Panc1 (cell line): ENCODE measurements at places on chromosomes 12 and 14. TPM values are rescaled to one million over a fixed set of nuclear protein-coding genes. Genes with fewer than 3 reads are reported as not detected.

- no peak for DNase-seq
Observed at GRCh38 chr14:99481745-99482099, 513 bp downstream of the CCNK start.

GRCh38 chr14:96187216-96188031, 17.2 kb upstream of the BDKRB2 start:
- DNase-seq: no peak

DNA sequence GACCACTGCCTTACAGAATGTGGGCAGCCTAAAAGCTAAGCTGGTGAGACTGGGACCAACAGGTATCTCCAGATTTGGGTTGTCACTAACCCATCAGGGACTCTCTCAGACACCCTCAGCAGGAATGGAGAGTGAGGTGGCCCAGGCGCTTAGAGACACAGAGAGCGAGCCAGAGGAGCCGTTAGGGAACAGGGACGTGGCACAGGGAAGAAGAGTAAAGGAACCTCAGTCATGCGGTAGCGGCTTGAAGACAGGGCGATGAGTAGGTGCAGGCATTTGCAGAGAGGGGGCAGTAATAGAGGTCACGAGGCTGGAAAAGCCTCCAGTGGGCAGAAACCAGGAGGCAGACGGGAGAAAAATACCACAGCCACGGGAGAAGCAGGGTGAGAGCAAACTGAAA, 158.0 kb upstream of the CCND2 start:
- no peak for DNase-seq

- no peak for DNase-seq
Observed at GRCh38 chr14:75837151-75837787, 144.5 kb downstream of the TGFB3 start.

DNA sequence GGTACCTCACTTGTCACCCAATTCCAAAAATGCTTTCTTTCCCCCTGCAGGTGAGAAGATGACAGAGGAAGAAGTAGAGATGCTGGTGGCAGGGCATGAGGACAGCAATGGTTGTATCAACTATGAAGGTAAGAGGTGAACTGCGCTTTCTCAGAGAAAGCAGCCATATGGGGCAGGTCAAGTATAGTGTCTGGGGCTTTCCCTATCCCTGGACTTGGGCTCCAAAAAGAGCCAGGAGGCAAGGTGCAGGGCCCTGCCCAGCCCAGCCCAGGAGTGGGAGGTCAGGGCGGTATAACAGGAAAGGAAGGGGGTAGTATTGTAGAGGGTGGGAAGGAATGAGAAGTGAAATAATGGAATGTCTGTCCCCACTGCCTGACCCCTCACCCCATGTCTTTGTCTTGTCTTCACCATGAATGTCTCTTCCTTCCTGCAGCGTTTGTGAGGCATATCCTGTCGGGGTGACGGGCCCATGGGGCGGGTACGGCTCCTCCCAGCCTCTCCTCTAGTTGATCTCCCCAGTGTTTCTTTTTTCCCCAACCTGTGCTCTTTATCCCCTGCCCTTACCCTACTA, 2.1 kb downstream of the MYL6 start:
- DNase-seq: no peak

- DNase-seq: no peak
Observed at GRCh38 chr12:106265116-106265515, 17.3 kb upstream of the CKAP4 start.

MGST1 gene
- total RNA-seq: 8.8 TPM

- DNase-seq: no peak
Observed at GRCh38 chr14:54478636-54479215, 10.1 kb downstream of the GMFB start.

- DNase-seq: no peak
Observed at GRCh38 chr14:35890308-35890707, 64.2 kb downstream of the BRMS1L start.

DNA sequence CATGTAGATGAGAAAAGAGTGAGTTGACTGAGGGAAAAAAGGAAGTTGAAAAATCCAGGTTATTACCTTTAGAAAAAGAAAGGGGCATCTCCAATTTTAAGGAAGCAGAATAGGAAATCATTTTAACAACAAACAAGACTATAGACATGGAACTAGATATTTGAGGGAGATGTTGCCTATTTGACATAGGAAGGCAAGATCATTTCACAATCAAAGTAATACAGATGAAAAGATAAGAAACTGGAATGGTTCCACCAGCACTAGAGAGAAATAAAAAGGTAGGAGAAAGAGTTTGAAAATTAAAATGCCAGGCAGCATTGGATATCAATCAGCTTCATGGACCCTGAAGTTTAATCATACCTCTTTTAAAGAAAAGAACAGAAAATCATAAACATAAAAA, 881.0 kb upstream of the MGAT4C start:
- no peak for DNase-seq

GRCh38 chr12:128968668-128969067, 115.4 kb downstream of the GLT1D1 start:
- no peak for DNase-seq
